ENCODE measurements at places on chromosomes 6 and 20.

GRCh38 chr6:123925842-123926399 is 122.3 kb downstream of the NKAIN2 start:
- no peak for DNase-seq

DNA sequence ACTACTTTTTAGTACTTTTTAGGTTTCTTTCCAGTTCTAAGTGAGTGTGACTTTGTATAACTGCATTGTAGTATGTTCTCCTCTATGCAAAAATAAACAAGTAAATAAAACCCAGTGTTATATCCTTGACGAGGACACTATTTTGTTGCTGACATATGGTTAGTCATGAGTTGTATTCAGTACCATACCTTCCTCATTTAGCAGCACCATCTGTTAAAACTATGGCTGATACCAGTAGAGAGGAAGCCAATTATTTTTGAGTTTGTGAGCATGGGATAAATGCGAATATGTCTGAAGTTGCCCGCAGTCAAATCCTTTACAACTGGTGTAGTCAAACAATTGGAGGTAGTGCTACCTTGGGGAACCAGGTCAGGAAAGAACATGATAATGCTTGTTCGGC is 74.1 kb downstream of the CDKAL1 start:
- no peak for DNase-seq

DNA sequence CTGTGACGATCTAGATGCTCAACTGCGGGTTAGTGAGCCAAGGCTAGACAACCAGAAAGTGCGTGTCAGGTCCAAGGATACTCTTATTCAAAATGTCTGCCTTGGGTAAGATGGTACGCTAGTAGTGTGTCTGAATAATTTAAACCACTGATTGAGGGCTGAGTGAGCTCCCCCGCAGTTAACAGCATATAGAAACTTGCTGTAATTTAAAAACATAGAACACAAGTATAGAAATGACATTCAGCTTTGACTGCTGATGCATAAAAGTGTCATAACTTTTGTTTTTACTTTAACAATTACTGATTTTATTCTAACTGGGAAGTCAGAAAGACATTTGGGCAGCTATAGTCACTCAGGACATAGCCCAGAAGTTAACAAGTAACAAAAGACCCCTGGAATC is 45.6 kb upstream of the SLC22A1 start:
- DNase-seq: no peak

DNA sequence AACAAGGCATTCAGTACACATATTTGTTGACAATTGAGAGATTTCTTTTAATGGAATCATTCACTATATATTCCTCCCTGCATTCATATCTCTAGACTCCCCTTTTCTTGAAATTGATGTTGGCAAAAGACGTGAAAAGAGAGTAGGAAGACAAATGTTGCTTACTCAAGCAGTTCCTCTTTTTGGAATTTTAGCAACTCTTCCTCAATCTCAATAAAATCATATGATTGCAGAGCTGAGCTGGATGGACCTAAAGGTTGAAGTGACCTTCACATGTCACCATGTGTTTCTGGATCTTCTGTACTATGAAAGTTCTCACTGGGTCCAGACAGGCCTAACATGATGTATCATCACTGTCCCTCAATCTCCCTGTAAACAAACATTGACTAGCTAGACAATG is 18.6 kb downstream of the ADGRF1 start:
- no peak for DNase-seq

DNA sequence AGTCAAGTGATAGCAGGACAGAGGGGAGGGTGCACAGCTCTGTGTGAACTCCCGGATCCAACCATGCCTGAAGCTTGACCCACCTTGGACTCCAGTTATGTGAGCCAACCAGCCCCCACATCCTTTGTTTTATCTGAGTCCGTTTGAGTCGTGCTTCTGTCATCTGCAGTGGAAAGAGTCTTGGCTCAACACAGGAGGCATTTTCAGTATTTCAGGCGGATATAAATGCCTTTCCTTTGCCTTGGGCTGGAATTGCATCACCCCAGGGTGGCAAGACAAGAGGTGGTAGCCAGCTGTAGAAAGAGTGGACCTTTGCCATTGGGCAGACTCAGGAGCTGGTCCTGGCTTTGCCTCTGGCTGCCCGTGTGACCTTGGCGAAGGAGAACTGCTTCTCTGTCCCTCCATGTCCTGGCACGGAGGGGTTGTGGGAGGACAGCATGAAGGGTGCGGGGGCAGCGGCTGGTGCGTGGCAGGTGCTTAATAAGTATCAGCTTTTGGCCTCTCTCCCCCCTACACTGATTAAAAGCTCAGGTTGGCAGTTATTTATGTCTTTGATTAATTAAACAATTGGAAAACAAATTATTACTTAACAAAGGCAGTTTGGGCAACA is 42.6 kb upstream of the APCDD1L start:
- no peak for DNase-seq

GRCh38 chr6:105921781-105922180 is 164.4 kb upstream of the PRDM1 start:
- no peak for DNase-seq

Data from cerebellar nuclear complex (tissue), 1 donor.